NCI-H2107 (cell line): ENCODE measurements at places on chromosomes 7 and 10.
A peak's percentile ranks its signal among the peaks of the same experiment; 100 is the strongest.

- DNase-seq, result no peak
Observed at GRCh38 chr10:79444199-79445119, 965 bp downstream of the ZCCHC24 start.

- no peak for DNase-seq
Observed at GRCh38 chr7:74025146-74025545, 2.8 kb upstream of the ELN start.

GRCh38 chr7:25965405-25966123 is 186.4 kb upstream of the NFE2L3 start:
- no peak for DNase-seq

DNA sequence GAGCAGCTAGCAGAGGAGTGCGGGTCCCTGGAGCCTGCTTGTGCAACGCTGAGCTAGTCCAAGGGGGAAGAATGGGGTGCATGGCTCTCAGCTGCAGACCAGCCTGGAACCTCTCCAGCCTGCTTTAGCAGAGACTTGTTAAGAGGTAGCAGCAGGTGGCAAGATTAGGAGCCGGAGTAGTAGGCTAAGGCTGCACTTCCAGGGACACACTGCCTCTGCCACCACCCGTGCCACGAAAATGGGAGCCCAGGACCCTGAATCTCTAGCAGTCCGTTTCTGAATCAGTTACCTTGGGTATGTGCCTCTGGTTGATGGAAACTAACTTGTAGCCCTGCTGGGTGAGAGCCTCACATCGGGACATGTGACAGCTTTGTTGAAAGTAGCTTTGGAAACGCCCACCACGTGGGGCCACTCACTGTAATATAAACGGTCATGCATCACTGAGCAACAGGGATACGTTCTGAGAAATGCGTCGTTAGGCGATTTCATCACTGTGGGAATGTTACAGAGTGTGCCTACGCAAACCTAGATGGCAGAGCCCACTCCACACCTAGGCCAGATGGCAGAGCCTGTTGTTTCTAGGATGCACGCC is 25.9 kb downstream of the HTRA1 start:
- DNase-seq, result peak; percentile 16

DNA sequence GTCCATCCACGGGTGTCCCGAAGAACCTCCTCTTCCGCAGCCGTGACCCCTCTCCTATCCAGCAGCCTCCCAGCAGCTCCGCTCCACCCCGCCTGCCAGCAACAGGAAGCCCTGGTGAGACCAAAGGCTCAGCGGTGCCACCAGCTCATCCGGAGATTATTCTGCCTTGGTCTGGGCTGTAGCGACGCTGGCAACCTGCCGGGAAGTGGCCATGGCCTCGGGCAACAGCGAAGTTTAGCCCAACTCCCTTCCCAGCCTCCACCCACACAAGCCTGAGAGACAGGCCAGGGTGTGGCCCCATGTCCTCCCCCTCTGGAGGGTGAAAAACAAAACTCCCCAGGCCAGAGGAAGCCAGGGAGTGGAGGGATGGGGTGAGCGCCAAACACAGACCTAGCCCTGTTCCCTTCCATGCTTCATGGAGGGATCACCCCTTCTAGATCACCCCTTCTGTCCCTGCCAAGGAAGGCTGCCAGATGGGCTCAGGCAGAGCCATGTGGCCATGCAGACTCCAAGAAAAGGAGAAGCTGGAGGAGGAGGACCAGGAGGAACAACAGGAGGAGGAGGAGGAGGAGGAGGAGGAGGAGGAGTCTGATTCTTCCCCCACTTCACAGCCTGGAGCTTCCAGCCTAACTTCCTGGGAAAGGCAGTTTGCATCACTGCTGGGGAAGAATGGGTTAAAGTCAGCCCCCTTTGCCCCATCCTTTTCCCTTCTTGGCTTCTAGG is 918 bp downstream of the CALHM2 start:
- DNase-seq, result no peak

DNA sequence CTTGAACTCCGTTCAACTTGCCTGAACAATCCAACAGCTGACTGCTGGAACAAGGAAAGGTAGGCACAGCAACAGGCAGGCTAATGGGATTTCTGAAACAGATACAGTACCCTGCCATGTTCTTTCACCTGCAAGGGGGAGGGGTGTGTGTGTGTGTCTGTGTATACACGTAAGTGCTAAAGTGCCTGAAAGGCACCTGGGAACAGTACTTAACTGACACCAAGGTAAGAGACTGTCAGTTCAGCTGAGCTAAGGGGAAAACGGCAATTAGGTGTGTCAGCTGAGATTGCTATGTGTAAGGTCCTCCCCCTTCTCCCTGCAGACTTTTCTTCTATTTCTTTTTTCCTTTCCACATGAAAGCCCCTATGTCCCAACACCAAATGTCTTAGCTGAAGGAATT is 27.0 kb downstream of the NAMPT start:
- DNase-seq, result no peak

DNA sequence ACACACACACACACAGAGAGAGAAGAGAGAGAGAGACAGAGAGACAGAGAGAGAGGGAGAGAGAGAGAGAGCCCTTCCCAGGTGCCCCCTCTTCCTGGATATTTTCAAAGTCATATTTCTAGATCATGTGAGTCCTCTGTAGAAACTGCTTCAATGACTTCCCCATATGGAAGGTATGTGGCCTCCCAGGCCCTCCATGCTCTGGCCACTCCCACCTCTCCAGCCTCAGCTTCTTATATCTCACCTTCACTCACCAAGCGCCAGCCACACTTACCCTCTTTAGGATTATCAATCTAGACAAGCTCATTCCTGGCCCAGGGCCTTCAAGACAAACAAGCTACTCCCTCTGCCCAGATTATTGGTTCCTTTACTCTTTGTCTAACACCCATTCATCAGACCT is 259.7 kb downstream of the MTERF1 start:
- DNase-seq, result no peak

DNA sequence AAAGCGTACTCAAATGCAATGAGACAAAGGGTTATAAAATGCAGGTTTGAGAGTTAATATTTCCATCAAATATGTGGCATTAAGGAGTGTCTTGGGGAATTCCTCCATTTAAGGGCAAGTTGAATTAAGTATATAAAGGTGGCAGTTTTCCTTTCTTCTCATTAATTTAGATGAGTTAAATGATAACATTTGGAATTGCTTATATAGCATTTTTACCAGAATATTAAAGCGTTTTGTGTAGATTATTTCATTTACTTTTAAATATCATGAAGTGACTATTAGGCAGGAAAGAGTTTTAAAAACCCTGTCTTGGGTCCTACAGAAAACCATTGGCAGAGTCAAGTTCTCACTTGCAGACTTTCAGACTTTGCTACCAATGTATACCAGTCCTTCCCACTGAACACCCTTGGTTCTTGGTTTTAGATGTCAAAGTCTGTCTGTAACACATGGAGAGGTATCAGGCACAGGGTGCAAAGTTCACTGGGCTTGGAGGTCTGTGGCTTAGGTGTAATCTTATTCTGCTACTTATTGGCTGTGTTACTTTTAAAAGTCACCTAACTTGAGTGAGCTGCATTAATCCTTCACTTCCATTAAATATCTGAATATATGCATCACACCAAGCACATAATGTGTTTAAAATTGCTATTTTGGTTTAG is 51.0 kb downstream of the ASB4 start:
- no peak for DNase-seq

DNA sequence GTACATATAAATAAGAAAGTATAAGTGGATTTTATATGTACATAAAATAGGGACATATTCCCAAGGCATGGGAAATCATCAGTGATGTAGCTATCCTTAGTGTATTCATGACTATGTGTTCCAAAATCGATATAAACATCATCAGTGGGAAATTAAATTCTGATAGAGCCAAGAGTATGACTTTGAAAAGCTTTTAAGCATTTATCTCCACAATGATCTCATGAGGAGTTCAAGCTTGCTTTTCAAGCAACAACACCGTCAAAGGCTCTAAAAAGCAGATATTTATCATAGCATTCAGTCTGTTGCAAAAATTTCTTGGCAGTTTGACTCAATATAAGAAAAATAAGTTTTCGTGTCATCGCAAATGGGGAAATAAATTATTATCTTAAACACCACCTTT is 14.5 kb upstream of the NEBL start:
- DNase-seq, result no peak

DNA sequence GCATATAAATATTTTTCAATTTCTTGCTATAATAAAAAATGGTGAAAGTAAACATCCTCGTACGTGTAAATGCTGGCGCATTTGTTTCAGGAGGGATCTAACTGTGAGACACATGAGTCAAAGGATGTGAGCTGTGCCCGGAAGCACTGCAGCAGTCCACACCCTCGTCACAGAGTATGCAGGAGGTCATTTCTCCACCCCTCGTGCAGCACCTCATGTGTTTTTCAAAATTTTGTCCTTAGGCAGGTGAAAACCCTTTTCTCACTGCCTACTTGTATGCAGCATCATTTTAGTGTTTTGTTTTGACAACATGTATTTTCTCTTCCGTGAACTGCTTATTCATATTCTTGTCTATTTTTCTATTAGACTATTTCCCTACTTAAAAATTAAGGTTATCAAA is 162.7 kb downstream of the AVL9 start:
- no peak for DNase-seq

- no peak for DNase-seq
Observed at GRCh38 chr7:50645186-50645585, 80.0 kb upstream of the DDC start.

- no peak for DNase-seq
Observed at GRCh38 chr7:52502281-52502680, 533.2 kb upstream of the POM121L12 start.

- DNase-seq, result no peak
Observed at GRCh38 chr10:23338155-23338828, 6.3 kb downstream of the C10orf67 start.

- DNase-seq, result no peak
Observed at GRCh38 chr7:43612599-43613589, 30.0 kb downstream of the STK17A start.

DNA sequence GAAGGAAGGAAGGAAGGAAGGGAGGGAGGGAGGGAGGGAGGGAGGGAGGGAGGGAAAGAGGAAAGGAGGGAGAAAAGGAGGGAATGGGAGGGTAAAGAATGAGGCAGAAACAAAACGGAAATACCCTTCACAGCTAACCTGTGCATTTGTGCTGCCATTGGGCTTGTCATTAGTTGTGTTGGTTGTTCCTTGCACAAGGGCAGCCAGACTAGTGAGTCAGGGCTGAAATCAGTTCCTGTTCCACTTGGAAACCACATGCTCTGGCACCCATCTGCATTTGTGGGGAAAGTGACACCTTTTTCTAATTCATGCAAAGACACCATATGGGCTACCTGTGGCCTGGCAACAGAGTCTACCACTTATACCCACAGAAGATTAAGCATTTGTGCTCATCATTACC is 1004.0 kb upstream of the C7orf33 start:
- DNase-seq, result no peak

DNA sequence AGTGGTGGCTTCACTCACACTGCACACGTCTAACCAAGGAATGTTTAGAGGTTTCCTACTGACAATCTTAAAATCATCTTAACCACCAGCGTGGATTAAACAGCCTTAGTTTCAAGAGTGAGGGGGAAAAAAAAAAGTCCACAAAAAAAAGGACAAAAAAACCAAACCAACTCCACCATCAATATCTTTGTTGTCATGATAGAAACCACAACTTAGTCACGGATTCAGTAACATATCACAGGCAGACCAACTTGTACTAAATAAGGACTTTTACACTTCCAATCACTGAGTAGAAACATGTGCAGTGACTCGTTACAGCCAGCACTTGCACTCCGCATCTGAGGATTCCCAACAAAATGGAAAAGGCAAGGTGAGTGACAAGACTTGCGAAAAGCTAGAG is 46.5 kb downstream of the FAM171A1 start:
- no peak for DNase-seq

GRCh38 chr7:42932811-42933591 is 825 bp downstream of the MRPL32 start:
- peak; percentile 3 for DNase-seq

- DNase-seq, result no peak
Observed at GRCh38 chr10:5951167-5951711, 26.1 kb downstream of the IL15RA start.

- DNase-seq, result no peak
Observed at GRCh38 chr10:29740981-29741545, 106.3 kb upstream of the SVIL start.

- DNase-seq, result no peak
Observed at GRCh38 chr7:46864716-46865115, 717.2 kb downstream of the TNS3 start.

GRCh38 chr10:14409856-14410458 is 79.2 kb upstream of the FRMD4A start:
- DNase-seq, result no peak

DNA sequence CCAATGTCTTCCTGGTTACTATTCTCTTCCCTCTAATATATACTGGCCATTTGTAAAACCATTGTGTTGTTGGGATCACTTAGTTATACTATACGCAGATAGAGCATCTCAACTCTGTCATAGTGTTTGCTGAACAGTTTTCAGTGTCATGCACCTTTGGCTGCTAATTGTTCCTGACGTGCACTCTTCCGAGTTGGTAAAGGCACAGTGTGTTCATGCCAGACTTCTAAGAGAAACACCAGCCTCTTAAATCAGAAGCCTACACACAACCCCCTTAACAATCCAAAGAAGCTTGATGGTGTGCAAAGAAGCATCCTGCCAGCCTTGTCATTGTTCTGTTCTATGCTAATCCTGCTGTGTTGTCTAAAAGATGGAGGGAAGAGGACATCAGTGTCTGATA is 131.1 kb downstream of the MAPK8 start:
- no peak for DNase-seq

DNA sequence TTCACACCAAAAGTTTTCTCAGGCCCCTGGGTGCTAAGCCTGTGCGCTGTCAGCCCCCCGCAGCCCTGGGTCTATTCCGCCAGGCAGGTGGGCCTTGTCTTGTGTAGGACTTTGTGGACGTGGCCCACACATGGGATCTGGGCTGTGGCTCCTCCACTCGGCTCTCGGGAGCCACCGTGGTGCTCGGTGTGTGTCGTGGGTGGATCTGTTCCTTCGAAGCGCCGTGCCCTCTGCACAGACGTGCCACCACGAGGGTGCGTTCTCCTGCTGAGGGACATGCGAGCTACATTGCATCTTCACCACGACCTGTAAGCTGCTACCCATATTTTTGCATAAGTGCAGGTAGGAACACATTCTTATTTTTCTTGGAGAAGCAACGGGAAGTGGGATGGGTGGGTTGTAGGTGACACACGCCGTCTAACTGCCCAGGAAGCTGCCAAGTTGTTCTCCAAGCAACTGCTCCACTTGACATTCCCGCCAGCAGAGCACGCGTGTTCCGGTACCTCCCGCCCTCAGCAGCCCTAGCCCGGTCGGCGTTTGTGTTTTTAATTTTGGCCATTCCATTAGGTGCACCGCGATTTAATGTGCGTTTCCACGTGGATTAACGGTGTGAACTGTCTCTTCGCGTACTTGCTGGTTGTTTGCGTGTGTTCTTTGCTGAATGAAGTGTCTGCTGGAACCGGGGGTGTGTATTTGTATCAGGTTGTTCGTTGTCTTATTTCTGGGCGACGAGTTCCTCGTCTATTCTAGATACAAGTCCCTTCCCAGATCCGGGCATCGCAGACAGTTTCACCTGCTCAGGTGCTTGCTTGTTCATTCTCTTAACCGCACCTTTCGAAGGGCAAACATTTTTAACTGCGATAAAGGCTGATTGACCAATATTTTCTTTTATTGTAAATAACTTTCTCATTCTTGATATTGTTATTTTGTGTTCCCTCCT is 47.4 kb upstream of the CFAP46 start:
- no peak for DNase-seq
